H9 (cell line): ENCODE measurements at places on chromosomes 2 and 18.

DNA sequence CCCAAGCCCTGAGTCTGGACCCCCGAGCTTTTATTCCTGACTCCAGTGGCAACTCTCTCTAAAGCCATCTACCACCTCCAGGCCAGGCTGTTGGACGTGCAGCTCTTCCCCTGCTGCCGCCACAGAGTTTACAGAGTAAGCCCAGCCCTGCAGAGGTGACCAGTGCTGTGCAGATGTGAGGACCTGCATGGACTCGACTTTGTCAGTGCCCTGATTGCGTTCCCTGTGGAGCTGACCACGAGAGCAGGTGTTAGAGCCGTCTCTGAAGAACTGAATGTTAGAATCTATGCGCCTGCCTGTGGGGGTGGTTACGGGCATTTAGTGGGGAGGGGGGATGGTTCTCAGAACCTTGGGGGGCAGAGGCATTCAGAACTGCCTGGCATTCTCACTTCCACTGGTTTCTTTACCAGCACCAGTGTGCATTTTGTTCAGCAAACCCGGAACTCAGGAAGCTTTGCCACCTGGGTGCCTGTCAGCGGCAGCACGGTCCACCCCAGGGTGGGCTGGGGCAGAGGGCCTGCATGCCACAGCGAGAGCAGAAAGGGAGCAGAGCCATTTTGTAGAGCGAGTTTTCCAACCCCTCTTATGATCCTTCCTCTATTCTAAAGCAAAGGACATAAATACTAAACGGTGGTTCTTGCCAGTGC is 137.9 kb downstream of the KLHL29 start:
- no peak for DNase-seq

GRCh38 chr2:237596520-237597195 is 6.1 kb upstream of the RAB17 start:
- DNase-seq = no peak

DNA sequence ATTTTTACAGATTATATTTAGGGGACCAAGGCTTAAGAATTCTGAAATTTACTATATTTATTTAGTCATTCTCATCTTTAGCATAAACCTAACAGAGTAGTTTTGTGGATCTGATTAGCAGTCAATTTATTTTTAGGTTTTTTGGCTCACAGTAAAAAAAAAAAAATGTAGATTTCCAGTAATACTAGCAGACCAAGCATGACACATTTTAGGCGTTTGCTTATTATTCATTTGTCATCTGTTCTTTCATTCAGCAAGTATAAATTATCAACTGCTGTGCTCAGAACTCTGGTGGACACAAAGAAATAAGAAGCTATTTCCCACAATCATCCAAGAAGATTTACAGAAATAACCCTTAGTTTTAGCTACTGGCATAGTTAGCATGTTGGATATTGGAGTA is 20.6 kb downstream of the PDE1A start:
- DNase-seq = no peak

DNA sequence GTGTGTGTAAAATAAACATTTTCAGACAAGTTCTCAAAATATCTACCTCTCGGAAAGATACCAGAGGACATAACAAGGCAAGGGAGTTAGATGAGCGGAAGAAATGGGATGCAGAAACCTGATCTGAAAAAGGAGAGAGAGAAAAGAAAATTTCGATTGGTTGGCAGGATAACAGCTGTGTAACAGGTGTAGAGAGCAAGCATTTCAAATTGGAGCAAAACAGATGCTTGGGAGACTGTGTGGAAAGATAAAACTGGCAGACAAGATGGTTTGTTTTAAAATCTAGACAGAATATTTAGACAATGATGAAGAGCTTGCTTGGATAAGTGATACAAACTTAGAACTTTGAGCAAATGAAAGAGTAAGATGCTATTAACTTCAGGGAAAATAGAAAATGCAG is 20.2 kb downstream of the CHST9 start:
- no peak for DNase-seq

DNA sequence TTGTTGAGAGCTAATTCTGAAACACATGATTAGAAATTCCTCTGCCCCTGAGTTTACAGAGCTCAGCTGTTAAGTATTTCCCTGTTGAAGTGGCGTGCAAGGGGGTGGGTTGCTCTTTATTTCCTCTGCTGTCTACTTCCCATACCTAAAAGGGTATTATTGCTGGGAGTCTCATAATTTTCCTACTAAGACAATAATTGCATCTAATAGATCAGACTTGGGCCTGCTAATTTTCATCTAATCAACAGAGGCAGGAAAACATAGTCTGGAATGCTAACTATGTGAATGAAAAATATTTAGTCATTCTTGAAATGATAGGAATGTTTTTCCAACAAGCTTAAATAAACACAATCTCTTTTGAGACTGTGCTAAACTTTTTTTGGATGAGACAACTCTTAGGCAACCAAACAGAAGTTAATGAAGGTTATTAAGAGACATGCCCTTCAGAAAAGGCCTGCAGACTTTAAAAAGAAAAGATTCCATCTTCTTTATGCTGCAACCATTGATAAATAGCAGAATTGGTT is 111.4 kb downstream of the FEZ2 start:
- no peak for DNase-seq

DNA sequence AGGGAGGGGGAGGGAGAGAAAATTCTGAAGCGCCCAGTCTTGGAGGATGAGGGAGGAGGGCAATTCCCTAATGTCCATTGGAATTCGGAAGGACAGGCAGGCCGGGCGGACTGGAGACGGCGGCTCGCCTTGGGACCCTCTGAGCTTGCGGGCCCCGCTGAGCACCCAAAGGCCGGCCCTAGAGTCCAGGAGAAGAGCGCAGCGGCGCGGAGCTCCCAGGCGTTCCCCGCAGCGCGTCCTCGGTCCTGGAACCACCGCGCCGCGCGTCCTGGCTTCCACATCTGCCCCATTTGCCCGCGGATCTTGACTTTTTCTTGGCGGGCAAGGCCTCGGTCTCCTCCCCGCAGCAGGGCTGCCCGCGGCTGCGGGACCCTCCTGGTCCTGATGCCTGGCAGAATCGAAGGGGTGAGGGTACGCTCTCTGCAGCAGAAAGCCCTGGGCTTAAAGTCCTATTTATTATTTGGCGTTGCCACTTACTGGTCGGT is 675 bp upstream of the MLPH start:
- DNase-seq = no peak

- DNase-seq = no peak
These were observed 48.7 kb downstream of the CAVIN2 start for GRCh38 chr2:191797942-191798876.
